ENCODE measurements at places on chromosomes 7 and 10. TPM values are rescaled to one million over a fixed set of nuclear protein-coding genes. Genes with fewer than 3 reads are reported as not detected.

IQUB gene
- under 0.01 TPM for total RNA-seq

GIMAP5 gene
- total RNA-seq = not detected

TRA2A gene
- total RNA-seq = 35.7 TPM

TMEM140 gene
- 1.8 TPM for total RNA-seq

ACTA2 gene
- 5.8 TPM for total RNA-seq

NME8 gene
- total RNA-seq = not detected

LBX1 gene
- not detected for total RNA-seq

GBX1 gene
- total RNA-seq = not detected

DKK1 gene
- total RNA-seq = 1.8 TPM

AEBP1 gene
- 2.4 TPM for total RNA-seq

SFTPA1 gene
- not detected for total RNA-seq

DGKI gene
- under 0.01 TPM for total RNA-seq

POLR2J2 gene
- 1.4 TPM for total RNA-seq

WNT8B gene
- total RNA-seq = not detected

PRSS37 gene
- not detected for total RNA-seq

NAMPT gene
- total RNA-seq = 492 TPM

INMT gene
- total RNA-seq = not detected

GPR15LG gene
- total RNA-seq = 1.2 TPM

UCN3 gene
- not detected for total RNA-seq

OR2A12 gene
- total RNA-seq = not detected

HOXA9 gene
- not detected for total RNA-seq

NUB1 gene
- total RNA-seq = 48.6 TPM

EPDR1 gene
- 13.3 TPM for total RNA-seq

CRYGN gene
- 0.14 TPM for total RNA-seq

CYP3A7 gene
- 0.07 TPM for total RNA-seq

MOGAT3 gene
- not detected for total RNA-seq

NRCAM gene
- total RNA-seq = 49.5 TPM

ASZ1 gene
- total RNA-seq = not detected

UPK3B gene
- total RNA-seq = 1.4 TPM

CTTNBP2 gene
- 0.34 TPM for total RNA-seq

EVX1 gene
- total RNA-seq = not detected

SPDYE11 gene
- not detected for total RNA-seq

MICALL2 gene
- 6.2 TPM for total RNA-seq

All from nasal cavity respiratory epithelium epithelial cell of viscerocranial mucosa (primary cell).